Gastroesophageal sphincter (tissue), 4 donors: ENCODE measurements at places on chromosomes 1 and 21. TPM values are rescaled to one million over a fixed set of nuclear protein-coding genes. Genes with fewer than 3 reads are reported as not detected.

GRCh38 chr1:107499139-107499744 lies 358.4 kb downstream of the NTNG1 start:
- no peak for ATAC-seq

DNA sequence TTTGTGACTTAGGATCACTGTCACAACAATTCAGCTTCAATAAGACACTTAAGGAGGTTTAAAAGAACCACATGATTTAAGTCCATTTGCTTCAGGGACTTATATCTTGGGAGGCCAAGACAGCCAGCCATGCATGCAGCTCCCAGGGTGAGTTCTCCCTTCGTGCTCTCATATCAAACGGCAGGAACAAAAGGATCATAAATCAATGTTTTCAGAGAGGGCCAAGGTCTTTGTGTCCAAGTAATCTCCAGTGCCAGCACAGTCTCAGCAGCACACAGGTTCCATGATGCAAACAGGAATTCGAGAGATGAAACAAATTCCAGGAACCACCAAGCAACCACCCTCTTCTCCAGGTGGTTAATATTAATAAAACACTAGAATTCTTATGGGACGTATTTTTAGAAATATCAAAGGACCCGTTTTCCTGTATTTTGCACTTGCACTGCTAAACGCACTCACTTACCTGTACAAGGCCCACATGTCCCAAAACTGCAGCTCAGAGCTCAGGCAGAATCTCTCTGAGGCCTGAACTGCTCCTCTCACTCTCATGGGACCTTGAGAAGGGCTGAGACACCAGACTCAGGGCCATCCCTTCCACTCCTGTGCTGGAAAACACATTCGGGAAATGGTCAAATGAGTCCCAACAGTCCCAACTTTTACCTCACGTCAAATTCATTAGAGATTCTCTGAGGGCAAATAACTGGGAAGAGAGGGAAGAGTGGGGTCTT lies 100.0 kb upstream of the RAB4A start:
- ATAC-seq, result no peak

DNA sequence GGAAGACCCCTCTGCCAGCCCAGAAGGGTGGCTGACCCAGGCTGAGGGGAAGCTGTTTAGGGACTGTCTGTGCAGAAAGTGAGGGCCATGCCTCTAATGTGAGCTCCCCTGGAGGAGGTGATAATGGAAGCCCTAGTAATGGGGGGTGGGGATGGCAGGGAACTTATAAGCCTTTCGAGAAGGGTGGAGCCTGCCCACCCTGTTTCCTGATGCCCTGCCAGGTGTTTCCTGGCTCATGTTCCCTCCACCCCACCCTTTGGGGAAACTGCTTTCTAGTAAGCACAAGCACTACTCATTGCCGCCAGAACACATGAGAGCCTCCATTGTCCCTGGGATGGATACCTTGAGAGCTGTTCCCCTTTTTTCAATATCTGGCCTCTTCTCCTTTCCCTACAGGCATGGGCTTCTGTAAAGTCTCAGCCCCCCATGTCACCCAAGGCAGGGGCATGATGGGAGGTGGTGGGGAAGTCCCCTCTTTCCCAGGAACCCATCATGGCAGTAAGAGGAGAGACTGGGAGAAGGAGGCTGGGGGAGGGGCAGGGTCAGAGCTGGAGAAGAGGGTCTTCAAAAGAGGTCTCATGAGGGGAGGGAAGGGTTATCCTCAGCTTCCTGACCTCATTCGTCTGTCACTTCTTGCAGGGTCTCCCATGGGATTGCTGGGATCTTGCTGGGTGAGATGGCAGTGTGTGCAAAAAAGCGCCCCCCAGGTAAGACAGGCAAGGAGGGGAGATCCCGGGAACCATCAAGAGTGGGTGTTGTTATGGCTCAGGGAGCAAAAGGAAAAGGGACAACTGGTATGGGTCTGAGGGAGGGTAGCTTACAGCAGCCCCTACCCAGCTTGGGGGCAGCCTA lies 2.4 kb downstream of the ATP8B2 start:
- no peak for ATAC-seq

The FAM163A gene
- not detected for total RNA-seq

The HLX gene
- 7.1 TPM for total RNA-seq
